ENCODE measurements at places on chromosomes 1 and 21. TPM values are rescaled to one million over a fixed set of nuclear protein-coding genes. Genes with fewer than 3 reads are reported as not detected.

DNA sequence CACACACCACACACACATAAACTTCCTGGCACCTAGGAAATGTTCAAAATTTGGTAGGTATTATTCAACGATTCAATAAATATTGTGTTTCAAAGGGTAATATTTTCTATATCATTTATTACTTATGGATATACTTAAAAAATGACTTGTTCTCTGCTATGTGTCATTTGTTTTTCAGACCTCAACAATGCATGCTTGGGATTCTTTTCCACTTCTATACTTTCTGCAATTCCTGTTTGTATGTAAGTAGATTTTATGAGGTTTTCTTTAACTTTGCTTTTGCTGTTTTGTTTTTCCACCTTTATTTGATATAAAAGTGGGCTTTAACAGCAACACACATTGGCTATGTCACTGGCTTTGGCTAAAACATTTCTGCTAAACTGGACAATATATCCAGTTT lies 3.5 kb downstream of the CEP170 start:
- no peak for DNase-seq

- no peak for DNase-seq
Observed at GRCh38 chr1:156640842-156641706, 843 bp upstream of the BCAN start.

DNA sequence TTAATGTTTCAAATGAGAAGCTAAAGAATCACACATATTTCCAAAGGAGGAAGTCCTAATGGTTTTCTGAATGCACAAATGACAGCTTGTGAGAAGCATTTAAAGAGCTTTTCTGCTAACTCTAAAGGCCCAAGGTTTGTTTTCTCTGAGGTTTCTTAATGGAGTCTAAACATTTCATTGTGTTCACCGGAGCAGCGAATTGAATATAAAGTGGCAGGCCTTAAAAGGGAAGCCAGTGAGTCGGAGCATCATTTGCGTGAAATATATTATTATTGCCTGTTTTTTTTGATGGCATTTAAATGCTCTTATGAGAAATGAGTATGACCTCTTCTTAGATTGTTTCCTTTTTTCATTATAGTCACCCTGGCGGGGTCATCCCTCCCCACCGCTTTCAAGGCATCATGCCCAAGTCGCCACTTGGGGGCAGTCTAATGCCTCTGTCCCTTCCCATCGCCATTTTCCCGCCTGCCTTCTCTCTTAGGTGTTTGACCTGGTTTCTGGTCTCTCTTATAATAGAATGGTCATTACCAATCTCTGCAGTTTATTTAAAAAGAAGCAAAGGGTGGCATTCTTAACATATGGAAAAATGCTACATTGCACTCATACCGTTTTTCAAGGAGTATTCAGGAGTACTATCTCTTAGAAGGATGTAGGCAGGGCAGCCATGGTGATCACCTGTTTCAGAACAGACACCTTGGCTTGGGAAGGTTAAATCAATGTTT lies 25.3 kb upstream of the OVAAL start:
- DNase-seq, result no peak

GRCh38 chr1:26023826-26024225 lies 2.3 kb downstream of the EXTL1 start:
- DNase-seq, result no peak

DNA sequence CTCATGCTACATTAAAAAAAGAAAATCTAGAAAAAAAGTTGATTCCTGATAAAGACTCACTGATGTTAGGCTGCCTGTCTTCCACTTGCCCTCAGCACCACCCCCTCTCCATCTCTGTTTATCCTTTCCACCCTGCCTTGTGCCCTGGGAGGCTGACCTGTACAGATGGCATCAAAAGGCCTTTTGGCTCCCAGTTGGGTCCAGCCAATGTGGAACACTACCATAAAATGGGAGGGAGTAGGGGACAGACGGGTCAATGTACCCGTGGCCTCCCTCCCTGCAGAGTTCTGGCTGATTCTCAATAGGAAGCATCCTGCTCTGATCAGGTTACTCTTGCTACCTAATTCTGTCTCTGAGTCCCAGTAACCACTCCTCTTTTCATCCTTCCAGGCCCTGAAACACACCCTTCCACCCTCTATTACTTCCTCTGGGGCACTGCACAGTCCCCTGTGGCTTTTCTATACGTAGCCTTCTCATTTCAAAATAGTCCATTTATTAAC lies 300.0 kb downstream of the HHIPL2 start:
- no peak for DNase-seq

DNA sequence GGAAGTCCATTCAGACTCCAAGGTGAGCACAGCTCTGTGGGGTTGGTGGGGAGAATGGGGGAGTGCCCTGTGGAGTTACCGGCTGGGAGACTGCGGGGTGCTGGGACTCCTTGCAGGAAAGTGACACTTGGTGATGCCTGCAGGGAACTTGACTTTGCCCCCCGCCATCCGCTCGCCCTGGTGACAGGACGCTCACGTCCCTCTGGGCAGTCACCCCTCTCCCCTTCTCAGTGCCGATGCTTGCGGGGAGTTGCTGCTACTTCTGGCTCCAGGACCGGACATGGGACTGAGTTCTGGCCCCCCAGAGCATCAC lies 209.5 kb upstream of the C1orf174 start:
- no peak for DNase-seq

DNA sequence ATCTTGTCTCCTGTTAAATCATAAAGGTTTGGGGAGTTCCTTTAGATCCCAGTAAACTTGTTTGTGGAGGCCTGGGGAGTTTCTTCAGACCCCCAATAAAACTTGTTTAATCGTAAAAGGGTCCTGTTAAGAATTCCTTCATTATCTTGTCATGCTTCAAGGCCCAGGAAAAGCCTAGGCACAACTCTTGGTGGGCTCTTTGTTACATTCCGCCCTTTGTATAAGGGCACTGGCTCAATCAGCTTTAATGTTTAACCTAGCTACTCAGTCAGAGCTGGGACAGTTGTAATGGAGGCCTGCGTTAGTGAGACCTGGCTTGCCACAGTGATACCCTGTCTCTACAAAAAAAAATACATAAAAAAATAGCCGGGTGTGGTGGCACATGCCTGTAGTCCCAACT lies 77.2 kb downstream of the MPZL1 start:
- DNase-seq, result no peak

GRCh38 chr1:219317762-219318353 lies 144.2 kb downstream of the LYPLAL1 start:
- DNase-seq, result no peak

- no peak for DNase-seq
Observed at GRCh38 chr1:198291036-198291435, 134.2 kb downstream of the NEK7 start.

DNASE2B gene
- not detected for total RNA-seq

LIN28A gene
- total RNA-seq, result 16.7 TPM
